ENCODE measurements at places on chromosomes 2 and 18. TPM values are rescaled to one million over a fixed set of nuclear protein-coding genes. Genes with fewer than 3 reads are reported as not detected.

FTCDNL1 gene
- polyA plus RNA-seq = 0.29 TPM

MAP3K19 gene
- not detected for polyA plus RNA-seq

PFN4 gene
- 0.65 TPM for polyA plus RNA-seq

- no peak for DNase-seq
Measured at GRCh38 chr2:108226564-108226963, 13.2 kb upstream of the SULT1C3 start.

- no peak for DNase-seq
Measured at GRCh38 chr2:151862700-151863099, 34.5 kb upstream of the ARL5A start.

GRCh38 chr2:120814352-120814751, 78.7 kb downstream of the GLI2 start:
- DNase-seq = no peak
